ENCODE measurements at places on chromosomes 3 and 15.

DNA sequence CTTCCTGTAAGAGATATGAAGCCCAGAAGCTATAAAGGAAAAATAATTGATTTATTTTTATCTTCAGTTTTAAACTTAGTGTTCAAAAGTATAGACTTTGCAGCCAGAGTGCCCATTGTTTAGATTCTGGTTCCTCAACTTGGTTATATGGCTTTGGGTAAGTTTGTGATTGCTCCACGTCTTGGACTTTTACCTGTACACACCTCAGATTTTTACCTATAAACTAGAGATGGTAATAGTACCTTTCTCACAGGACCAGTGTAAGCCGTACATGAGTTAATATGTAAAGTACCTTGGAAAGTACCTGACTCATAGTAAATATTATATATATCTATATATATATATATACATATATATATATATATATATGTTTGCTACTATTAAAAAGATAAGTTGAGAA, 283.8 kb downstream of the RAP2B start:
- DNase-seq = no peak

DNA sequence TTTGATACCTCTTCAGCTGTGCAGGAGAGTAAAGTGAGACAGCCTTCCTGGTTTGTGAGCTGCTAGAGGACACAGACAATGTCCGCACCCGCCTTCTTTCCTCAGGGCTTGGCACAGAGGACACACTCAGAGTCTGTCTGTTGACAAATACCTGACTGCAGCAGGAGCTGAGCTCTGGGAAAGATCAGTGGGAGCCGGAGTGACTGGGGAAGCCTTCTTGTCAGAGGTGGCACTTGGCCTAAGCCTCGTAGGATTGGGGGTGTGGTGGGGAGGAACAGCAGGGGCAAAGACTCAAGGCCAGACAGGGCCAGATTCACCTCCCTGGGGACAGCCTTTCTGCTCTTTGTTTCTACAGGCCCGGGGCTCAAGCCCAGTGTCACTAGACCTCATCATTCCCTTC, 3.3 kb upstream of the IL17RC start:
- no peak for DNase-seq

DNA sequence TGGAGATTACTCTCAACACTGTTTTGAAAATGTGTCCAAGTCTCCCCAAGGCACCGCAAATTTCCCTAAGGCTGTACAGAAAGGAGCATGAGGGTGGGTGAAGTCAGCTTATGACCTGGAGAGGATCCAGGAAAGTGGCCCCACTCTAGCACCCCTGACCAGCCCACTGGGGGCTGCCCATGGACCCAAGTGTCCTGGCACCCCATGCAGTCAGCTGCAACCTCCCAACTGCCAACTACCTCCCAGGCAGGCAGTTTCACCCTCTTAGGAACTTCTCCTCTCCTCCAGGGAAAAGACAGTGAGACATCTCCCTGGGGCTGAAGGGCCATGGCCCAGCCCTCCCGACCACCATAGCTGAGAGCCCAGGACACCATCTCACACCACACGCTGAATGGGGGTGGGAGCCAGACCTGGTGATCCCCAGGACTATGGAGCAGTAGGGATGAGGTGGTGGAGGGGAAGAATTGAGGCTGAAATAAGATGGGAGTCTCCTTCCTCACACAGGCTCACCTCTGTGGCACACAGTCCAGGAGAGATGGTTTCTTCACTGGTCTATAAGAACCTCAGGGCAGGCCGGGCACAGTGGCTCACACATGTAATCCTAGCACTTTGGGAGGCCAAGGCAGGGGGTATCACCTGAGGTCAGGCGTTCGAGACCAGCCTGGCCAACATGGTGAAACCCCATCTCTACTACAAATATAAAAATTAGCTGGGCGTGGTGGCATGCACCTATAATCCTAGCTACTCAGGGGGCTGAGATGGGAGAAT, 104.4 kb downstream of the DAPK2 start:
- DNase-seq = no peak

GRCh38 chr3:37904601-37905000, 42.9 kb downstream of the CTDSPL start:
- no peak for DNase-seq

DNA sequence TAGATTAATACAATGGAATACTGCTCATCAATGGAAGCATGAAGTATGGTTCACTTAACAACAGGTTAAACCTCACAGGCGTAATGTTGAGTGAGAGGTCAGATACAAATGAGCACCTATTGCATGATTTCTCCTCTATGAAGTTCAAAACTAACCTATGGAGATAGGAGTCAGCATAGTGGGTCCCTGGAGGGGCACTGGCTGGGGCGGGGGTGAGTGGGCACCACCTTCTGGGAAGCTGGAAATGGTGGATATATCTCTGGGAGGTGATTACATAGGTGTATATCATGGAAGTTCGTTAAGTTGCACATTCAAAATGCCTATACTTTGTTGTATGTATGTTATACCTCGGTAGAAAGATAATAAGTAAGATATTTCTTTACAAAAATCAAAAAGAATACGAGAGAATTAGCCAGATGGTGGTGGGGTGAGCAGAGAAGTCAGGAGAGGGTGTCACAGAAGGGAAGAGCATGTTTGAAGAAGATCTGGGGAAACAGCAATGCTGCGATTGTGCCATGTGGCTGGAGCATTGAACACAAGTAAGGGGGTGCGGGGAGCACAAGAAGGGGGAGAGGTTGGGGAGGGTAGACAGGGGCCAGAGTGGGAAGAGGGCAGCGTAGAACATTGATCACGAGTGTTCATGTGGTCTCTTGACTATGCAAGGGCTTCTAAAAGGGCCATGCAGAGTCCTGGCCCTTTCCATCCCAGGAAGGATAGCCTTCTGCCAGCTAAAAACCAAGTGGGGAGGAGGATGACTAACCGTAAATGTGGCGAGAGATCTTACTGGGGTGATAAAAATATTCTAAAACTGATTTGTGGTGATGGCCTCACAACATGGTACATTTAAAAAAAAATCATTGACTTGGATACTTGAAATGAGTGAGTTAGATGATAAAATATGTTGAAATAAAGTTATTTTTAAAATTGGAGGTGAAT, 30.2 kb downstream of the ITGA11 start:
- DNase-seq = no peak

GRCh38 chr3:159796744-159797143, 191.9 kb upstream of the IL12A start:
- no peak for DNase-seq

- DNase-seq = no peak
These were observed 883 bp downstream of the MAGEF1 start for GRCh38 chr3:184710870-184711492.

Measured in trophoblast cell (in vitro differentiated cells and primary cell).